NCI-H460 (cell line): ENCODE measurements at places on chromosomes 16 and 17.

DNA sequence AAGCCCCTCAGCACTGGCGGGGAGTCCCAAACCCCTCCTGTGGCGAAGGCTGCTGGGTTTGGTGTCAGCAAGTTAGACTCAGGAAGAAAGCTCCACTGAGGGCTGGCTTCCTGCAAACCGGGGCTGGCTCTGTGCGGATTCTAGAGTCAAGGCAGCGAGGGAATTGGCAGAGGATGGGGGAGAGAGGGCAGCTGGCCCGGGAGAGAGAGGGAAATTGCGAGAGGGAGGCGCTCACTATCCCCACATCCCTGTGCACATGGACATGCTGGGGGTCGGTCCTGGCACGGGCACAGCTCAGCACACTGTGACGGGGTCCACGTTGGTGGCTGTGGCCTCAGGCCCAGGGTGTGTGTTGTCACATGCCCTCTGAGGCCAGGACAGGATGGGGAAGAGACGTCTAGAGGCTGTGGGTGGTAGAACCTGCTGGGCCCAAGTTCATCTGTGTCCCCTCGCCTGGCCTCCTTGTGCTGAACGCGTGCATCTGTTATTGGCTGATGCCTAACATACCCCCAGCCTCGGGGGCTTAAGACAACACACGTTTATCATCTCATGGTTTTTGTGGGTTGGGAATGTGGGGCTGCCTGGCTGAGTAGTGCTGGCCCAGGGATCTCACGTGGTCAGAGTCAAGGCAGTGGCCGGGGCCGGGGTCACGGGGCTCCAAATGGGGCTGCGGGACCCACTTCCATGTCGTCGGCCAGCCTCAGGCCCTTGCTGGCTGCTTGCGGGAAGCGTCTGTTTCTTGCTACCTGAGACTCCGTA, 16.7 kb upstream of the JPH3 start:
- DNase-seq: no peak

DNA sequence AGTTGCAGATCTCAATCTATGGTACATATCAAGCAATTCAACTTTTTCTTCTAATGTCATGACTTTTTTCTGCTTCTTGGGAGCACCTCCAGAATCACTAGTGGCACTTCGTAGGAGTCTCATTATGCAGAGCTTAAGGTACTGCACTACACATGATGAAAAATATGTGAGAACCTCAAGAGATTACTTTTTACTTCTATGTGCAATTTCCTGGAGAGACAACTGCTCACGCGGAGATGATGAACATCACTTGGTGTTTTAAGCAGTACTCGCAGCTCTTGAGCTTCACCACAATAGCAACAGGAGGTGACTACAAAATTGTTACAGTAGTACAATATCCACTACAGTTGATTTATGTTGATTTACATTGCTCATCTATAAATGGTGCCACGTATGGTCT, 79.7 kb downstream of the MRTFB start:
- DNase-seq: no peak

DNA sequence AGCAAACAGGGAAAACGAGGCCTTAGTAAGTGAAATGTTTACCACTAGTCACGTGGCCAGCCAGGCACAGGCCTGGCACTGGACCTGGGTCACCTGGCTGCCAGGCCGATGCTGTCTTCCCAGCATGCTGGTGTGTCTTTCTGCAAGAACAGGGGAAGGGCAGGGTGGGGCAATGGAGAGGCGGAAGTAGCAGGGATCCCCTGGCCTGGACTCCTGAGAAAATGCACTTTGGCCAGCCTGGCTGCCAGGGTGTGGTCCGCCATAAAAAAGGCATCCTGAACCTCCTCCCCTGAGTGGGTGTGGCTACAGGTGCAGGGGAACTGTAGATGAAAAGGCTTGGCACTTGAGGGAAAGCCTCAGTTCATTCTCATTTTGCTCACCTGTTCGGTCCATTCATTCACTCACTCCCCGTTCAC, 1.0 kb upstream of the ANKRD40CL start:
- no peak for DNase-seq

DNA sequence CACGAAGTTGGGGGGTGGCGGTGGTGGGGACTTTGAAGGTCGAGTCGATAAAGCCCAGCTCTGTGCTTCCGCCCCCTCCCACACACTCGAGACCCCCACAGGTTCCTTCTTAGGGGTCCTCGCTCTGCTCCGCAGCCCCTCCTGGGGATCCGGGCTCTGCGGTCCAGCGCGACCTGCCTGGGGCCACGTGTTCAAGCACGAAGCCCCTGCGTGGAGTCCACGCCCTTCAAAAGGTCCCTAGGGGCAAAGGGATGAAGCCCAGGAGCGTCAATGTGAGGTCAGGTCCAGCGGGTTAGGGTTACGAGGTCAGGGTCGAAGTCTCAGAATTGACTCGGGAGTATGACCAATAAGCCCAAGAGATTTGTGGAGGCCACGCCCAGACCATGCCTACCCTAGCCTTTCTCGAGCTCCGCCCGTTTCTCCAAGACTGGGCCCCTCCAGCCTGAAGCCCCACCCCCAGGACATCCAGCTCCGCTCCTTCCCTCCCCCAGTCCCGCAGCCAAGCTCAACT, 786 bp upstream of the CACNA1G start:
- peak; percentile 35 for DNase-seq

GRCh38 chr17:5630434-5630833, 46.1 kb upstream of the NLRP1 start:
- DNase-seq: no peak

DNA sequence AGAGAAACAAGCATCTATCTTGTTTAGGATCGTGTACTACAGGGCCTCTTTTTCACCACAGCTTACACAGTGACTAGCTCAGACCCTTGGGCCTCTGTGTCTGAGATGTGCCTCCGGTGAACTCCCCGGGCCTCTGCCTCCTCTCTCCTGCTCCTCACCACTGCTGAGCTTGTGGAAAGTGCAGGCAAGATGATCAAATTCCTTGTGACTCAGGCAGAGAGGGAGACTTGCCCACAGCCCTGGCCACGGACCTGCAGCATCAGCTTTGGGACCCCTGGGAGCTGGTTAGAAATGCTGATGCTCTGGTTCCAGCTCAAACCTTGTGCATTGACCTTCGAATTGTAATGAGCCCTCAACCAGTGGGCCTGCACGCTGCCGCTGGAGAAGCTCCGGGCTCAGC, 79.8 kb downstream of the ZDHHC7 start:
- no peak for DNase-seq

DNA sequence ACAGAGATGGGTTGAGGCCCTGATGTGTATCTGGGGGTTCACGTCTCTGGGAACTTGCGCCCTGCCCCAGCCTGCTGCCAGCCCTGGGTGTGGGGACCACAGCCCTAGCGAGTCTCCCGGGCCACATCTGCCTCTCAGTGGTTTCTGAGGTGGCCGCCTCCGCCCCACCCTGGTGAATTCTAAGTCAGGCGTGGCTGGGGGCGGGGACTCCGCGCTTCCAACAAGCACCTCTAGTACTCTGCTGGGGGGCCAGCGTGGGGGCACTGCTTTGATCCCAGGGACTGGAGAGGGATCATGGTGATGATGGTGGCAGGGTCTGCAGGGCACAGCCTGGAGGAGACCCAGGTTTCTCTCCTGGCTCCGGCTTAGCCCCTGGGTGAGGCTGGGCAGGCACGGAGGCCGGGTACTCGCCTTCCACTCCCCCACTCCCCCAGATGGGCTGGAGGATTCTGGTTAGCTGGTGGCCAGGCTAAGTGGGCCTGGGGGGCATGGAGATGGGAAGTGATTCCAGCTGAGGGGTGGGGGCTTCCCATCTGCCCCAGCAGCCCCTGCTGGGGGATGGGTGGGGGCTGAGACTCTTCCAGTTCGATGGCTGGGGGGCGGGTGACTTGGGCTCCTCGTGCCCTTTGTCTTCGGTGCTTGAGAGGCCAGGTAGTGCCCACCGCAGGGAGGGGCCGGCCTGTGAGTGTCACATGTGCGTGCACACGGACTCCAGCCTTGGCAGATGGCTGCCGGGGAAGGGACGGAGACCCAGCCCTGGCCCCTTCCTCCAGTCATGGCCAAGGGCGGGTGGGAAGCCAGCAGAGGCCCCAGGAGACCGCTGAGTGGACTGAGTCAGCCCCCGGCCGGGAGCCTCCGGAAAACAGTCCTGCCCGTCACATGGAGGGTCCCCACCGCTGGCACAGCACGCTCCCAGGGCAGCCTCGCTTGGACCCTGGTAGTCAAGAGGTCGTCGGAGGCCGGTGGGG, 3.9 kb downstream of the GLIS2 start:
- DNase-seq: no peak

- DNase-seq: no peak
Measured at GRCh38 chr17:66437476-66438026, 135.1 kb downstream of the PRKCA start.

DNA sequence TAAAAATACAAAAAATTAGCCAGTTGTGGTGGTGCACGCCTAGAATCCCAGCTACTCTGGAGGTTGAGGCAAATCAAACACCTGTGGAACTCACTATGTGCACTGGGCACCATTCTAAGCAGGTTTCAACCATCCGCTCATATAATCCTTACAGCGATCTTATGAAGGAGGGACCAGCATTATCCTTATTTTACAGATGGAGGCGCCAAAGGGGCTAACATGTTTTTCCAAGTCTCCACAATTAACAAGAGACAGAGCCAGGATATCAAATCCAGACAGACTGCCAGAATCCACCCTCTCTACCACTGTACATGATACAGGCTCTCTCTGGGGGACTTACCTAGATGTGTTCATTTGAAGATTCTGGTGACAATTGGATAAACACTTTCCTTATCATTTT, 479.0 kb downstream of the XYLT1 start:
- DNase-seq: no peak

GRCh38 chr17:7233701-7234082, 625 bp downstream of the DVL2 start:
- DNase-seq: no peak

- DNase-seq: no peak
Measured at GRCh38 chr17:59024916-59025315, 81.8 kb downstream of the TRIM37 start.

DNA sequence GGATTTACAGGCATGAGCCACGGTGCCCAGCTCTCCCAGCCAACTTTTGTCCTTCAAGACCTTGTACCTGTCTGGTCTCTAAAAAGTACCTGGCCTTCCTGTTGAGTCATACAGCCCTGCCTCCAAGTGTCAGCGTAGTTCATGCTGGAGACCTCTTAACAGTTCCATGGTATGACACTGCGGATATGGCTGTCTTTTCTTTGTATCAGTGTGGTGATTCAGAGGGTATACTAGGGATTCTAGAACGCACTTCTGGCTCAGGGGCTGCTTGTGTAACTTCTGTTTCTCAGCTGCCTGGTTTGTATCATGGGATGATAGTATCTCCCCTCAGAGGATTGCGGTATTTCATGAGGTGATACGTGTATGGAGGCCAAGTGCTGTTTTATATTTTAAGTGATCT, 2.0 kb upstream of the TMEM11 start:
- DNase-seq: no peak

- no peak for DNase-seq
Measured at GRCh38 chr17:41775394-41776226, 10.9 kb downstream of the JUP start.

GRCh38 chr17:82302568-82302963, 14.8 kb downstream of the CD7 start:
- no peak for DNase-seq

GRCh38 chr17:40852364-40852763, 14.7 kb downstream of the KRT12 start:
- no peak for DNase-seq

GRCh38 chr16:87540897-87541146, 48.0 kb upstream of the ZCCHC14 start:
- DNase-seq: no peak
